ENCODE measurements at places on chromosomes 5 and 9.

DNA sequence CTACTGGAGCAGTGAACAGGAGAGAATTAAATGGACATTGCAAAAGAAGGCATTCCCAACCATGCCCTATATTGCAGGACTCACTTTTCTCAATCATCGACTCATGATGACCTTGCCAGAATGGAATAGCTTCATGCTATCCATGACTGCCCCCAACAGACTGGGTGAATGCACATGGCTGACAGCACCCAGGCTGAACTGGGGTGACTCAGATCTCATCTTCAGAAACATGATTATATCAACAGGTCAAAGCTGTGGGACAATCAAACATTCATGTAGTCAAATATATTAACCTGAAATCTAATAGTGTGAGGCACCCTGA, 34.7 kb upstream of the MIER3 start:
- DNase-seq = no peak

DNA sequence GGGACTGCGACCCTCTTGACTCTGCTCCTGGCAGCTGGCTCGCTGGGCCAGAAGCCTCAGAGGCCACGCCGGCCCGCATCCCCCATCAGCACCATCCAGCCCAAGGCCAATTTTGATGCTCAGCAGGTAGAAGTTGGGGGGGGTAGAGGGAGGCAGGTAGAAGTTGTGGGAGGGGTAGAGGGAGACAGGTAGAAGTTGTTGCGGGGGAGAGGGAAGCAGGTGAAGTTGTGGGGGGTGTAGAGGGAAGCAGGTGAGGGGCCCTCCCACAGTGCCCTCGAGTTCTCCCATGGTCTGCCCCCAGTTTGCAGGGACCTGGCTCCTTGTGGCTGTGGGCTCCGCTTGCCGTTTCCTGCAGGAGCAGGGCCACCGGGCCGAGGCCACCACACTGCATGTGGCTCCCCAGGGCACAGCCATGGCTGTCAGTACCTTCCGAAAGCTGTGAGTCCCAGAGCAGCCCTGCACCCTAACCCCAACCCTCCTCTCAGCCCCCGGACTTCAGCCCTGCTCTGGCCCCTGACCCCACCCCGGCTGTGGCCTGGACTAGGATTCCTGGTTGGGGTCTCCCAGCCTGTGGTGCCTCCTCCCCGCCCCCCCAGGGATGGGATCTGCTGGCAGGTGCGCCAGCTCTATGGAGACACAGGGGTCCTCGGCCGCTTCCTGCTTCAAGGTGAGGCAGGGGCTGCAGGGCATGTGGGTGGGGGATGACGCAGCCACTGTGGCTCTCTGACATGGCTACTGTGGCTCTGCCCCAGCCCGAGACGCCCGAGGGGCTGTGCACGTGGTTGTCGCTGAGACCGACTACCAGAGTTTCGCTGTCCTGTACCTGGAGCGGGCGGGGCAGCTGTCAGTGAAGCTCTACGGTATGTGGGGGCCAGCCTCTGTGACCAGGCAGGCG, 537 bp downstream of the C8G start:
- DNase-seq = no peak

DNA sequence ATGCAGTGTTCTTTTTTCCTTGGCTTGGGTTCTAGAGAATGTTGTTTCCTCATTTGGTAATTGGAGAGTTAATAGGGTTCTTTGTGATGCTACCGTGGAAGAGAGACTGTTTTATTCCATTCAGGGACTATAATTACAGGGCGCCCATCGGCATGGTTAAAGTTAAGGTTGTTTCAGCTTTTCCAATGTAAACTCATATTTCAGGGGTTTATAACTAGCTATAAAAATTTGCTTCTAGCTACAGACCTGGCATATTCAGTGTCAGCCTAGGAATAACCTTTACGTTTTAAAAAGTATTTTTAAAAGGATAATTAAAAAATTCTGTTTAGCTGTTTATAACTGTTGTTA, 99.1 kb downstream of the AOPEP start:
- DNase-seq = no peak

DNA sequence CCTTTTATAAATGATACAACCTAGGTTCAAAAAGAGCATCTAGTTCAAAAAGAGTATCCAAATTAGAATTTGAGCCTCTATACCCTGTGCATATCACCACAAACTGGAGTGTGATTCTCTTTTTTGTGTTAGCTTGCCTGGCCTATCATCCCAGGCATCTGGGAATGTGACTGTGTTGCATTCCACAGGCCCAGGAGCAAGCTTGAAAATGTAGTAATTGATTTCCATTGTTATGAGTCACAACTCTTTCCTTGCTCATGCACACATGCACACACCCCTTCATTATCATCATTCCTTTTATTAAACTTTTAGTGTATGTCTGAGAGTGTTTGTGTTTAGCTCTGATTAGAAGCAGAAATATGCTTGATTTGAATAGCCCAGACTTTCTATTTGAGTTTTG, 75.2 kb downstream of the FCHO2 start:
- no peak for DNase-seq

- no peak for DNase-seq
These were observed 950.4 kb downstream of the EFNA5 start for GRCh38 chr5:106720367-106720766.

DNA sequence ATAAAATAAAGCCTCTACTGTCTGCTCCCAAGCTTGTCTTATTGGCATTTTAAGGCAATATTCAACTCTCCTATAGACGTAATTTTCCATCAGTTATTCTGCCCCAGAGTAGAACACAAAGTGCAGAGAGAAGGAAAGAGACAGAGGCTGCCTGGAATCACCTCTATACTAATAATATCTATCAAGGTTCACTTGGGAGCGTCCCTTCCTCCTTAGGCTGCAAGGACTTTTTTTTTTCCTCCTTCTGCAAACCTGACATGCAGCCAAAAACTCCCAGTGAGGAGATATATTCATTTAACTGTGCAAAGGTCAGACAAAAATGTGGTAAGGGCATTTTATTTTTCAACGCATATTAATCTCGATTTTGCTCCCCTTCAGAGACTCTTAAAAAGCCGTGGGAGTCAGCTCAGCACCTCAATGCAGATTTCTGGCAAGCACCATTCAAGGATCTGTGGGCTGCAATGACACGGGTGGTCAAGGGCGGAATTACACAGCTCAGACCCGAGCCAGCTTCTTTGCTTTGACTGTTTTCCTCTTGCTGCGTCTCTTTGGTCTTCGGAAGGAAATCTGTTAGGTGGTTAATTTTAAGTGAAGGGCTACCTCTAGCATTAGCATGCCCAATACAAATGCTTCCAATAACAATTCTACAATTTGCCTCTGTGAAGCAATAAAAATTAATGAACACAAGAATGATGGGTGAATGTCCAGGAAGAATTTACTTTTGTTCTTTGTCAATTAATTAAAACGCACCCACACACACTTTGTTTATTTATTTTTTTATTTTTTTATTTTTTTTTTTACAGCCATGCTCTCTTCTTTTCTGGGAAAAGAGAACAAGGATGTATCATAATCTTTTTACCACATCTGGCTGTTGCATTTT, 587.7 kb upstream of the GRAMD2B start:
- no peak for DNase-seq

Measured in NCI-H510A treated with DMSO at 0.1 percent for 48 hours (cell line).